NCI-H446 (cell line): ENCODE measurements at places on chromosomes 3 and 15.
A peak's percentile ranks its signal among the peaks of the same experiment; 100 is the strongest.

GRCh38 chr3:169931747-169932520 is 20.6 kb downstream of the SAMD7 start:
- no peak for DNase-seq

- DNase-seq: no peak
Observed at GRCh38 chr3:149663966-149664365, 6.1 kb upstream of the WWTR1 start.

DNA sequence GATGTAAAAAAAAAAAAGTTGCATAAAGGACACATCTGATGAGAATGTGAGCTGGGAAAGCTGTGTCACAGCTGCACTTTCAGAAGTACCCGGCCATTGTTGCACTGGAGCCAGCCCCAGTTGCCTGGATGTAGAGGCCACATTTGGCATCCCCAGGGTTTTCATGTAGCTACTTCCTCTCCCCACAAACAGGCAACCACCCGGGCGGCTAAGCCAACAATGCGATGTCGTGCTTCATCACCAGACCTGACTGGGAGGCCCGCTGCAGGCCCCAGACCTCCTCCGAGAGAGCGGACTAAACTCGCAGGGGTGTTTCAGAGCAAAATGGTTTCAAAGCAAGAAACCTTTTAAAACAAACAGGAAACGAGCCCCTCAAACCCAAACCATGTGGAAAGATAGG is 142.3 kb downstream of the TMCO5A start:
- no peak for DNase-seq

- peak; percentile 57 for DNase-seq
Observed at GRCh38 chr3:116191409-116191808, 253.9 kb downstream of the LSAMP start.

DNA sequence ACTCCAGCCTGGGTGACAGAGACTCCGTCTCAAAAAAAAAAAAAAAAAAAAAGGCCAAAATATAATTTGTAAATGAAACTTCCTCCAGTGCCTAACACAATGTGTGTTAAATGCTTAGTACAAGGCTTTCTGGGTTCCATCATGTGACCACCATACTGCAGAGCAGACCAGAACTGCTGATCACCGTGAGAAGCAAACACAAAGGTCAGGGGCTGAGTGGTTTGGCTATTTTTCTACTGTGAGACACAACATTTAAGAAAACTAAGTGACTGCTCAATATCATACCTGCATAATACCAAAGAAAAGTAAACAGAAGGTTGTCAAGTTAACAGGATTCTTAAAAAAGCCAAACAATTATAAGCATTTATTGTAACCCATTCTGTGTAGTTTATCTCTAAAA is 13.2 kb downstream of the ABCC5 start:
- no peak for DNase-seq

DNA sequence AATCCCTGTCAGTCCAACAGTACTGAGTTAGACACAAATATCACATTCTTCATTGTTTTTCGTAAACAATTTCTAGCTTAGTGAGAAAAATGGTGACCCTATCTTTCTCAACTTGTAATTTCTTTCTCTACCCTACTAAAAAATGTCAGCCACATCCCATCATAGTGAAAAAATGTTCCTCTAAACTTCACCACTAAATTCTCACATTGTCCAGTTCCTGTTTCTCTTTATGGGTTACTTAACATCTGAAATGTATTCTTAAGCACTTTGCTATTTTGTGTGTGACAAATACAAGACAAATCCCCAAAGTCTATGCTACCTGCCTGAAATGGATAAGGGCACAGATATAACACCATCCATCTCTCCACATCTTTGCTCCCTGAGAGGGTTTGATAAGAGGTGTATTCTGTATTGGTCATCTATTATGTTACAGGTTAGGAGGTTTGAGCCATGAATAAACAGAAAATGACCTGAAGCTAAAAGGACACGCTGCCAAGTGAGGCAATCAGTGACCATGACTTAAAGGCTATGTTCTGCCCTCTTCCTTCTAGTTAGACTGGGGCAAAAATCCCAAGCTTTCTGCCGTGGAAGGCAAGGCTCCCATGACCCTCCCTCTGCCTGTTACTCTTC is 118.2 kb downstream of the GADL1 start:
- DNase-seq: no peak

DNA sequence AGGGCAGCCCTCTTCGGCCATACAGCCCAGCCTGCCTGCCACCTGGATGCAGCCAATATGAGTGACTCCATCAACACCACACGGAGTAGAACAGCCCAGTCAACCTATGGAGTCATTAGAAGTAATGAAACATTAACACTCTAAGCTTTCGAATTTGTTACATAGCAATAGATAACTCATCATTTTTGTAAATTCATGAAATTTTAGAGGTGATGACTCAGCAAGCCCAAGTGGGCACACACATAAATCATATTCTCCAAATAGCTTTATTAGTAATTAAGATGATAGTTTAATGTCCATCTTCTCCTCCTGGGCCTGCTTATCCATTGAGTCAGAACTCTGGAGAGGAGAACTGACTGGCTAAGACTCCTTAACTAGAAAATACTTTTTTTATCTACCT is 335.0 kb upstream of the KCNH8 start:
- DNase-seq: no peak

GRCh38 chr15:67433495-67434099 is 87.3 kb upstream of the C15orf61 start:
- peak; percentile 7 for DNase-seq

DNA sequence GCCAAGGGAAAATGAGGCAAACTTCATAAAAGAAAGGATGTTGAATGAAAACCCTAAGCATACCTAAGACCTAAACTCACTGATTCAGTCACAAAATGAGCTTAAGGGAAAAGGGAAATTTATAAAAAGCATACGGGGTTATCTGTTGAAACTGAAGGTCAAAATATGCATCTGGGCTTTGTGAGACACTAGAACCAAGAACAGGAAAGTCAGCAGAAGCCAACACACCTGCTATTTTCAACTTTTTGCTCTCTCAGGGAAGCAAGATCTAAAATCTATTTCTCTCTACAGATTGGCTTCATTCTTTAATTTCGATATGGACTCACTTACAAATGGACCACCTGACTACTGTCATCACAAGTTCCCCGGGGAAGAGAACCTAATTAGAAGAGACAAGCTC is 338.6 kb upstream of the NECTIN3 start:
- DNase-seq: no peak

DNA sequence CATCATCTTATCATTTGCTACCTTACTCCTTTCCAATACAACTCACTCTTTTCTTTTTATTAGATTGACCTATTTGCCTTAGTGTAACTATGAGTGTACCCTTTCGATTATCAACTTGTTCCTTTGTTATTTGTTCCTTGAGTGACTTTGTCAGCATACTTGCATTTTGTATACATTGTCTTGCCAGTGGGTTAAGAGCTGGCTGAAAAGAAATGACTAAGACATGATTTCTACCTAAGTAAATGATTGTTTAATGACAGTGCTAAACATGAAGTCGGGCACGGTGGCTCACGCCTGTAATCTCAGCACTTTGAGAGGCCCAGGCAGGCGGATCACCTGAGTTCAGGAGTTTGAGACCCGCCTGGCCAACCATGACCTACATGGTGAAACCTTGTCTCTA is 1042.3 kb downstream of the TBL1XR1 start:
- DNase-seq: no peak

DNA sequence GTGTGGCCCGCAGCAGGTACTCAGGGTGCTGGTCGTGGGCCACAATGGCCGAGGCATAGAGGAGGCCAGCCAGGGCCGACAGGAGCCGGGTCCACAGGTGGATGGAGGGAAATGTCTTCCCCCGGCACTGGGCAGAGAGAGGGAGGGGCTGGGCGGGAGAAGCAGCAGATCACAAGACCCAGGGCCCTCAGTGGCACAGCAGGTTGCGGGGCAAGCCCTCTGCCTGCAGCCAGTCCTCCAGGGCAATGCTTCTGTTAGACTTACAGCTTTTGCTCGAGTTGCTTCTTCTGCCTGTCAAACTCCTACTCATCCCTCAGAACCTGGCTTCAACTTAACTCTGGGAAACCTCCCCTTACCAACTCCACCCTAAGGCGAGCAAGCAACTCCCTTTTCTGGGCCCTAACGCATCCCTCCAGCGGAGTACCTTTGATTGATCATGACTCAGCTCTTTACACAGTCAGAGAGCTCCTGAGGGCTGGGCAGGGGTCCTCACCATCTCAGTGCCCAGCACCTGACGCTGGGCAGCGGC is 16.0 kb downstream of the TMEM44 start:
- no peak for DNase-seq

- DNase-seq: no peak
Observed at GRCh38 chr3:160141485-160142185, 83.6 kb upstream of the C3orf80 start.

- no peak for DNase-seq
Observed at GRCh38 chr15:39784638-39785037, 2.0 kb upstream of the FSIP1 start.

DNA sequence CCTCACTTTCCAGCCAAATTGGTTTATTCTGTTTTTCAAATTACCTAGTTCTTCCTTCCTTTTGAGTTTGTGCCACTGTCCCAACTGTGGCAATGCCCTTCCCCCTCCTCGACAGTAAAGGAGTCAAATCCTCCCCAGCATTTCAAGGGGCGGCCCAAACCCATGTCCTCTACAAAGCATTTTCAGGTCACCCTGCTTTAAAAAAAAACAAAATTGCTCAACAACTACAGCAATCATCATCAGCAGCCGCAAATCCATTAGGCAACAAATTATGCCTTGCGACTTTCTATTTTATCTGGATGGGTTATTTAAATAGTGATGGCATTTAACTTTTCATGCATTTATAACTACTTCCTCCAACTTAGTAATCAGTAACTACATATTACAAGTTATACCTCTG is 32.7 kb downstream of the PLD1 start:
- no peak for DNase-seq

DNA sequence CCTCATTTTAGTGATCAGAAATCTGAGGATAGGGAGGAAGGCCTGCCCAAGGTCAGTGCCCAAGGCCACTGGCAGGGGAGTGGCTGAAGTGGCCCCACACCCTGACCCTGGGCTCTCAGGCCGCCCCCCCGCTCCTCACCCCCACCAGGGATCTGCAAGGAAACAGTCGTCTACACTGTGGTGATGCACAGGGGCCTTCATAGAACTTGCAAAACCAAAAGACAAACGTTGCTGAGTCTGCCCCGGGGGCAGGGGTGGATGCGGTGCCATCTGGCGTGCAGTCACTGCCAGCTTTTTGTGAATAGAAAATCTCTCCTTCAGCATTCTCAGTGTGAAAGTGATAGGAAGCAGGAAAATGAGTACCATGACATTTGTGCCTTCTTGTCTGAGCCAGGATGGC is 41.3 kb downstream of the WHAMM start:
- DNase-seq: peak; percentile 77

DNA sequence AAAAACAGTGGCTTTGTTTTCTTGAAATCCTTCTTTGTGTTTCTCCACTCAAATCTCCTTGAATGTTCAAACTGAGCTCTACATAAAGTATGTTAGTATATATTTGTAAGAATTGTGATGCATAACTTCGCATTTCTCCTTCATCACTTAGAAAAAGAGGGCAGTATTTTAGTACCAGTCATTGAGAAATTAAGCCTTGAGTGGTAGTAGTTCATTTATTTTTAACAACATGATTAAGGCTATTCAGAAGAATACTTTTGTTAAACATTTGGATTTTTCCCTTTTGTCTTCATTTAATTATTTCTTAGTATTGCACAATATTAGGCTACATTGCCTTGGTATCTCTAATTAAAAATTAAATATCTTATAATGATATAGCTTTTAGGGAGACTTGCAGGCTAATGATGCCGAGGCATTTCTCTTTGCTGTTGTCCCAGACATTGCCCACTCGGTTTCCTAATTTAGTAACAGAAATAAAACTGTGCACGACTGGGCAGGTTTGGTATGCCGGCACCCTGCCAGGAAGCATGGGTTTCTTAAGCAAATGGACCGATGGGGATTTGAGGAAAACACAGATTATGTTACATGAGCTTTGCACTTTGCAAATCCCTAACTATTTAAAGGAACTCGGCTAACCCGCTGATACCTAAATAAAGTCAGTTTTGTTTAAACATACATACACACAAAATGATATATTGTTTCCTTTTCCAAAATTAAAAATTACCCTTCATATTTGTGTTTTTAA is 54.7 kb downstream of the LRRC28 start:
- DNase-seq: peak; percentile 81

- no peak for DNase-seq
Observed at GRCh38 chr3:142046320-142047020, 102.9 kb downstream of the TFDP2 start.
